ENCODE measurements at places on chromosomes 3 and 15.

DNA sequence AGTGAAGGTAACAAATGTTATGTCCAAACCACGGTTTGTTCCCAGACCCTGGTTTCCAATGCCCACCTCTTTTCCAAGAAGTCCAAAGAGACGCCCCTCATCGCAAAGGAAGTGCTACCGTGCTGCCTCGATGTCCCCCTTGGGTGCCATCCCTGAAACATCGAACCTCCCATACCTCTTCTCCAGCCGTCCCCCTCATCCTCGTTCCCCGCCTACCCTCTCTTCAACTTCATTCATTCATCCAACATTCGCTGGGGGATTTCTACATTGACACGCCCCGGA lies 467 bp downstream of the TIPIN start:
- no peak for DNase-seq

GRCh38 chr15:24067733-24068501 lies 380.8 kb upstream of the NDN start:
- no peak for DNase-seq

GRCh38 chr3:4824926-4825325 lies 154.3 kb upstream of the BHLHE40 start:
- no peak for DNase-seq

DNA sequence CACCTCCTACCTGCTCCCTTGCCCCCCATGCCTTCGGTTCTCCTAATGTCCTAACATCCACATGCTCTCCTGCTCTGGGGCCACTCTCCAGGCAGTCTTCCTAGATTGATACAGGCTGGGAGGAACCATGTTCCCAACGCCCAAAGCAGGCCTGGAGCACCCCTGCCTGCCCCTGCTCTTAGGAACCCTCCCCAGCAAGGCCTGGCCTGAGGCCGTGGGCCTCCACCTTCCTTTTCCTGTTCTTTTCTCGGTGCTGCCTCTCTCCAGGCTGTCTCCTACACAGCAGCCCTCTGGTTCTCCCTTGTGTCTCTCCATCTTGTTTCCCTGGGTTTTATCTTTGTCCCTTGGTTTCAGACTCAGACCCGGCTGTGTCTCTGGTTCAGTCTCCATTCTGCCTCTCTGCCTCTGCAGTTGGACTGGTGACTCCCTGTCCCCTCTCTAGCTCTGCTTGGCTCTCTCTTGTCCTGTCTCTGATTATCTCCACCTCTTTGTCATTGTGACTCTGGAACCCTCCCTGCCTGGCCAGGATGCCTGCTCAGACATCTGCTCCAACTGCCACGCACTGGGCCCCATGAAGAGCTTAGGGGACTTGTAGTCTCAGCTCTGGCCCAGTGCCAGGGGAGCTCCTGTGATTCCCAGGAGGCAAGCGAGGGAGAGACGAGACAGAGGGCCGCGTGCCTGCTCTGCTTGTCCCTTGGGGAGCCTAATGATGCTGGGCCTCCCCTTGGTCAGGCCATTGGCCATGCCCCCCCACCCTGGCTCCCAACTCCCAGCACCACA lies 26.0 kb upstream of the RPL29 start:
- DNase-seq = no peak

GRCh38 chr3:85760342-85760741 lies 801.6 kb downstream of the CADM2 start:
- no peak for DNase-seq

GRCh38 chr3:10950476-10951294 lies 41.9 kb upstream of the SLC6A1 start:
- DNase-seq = no peak

GRCh38 chr3:170585937-170586310 lies at the start of gene SLC7A14:
Gene SLC7A14 (minus strand): TSS chr3:170586075. CDS start chr3:170526936, 59,139 bp downstream.
- DNase-seq = no peak

GRCh38 chr15:85615930-85616329 lies 178.8 kb downstream of the KLHL25 start:
- DNase-seq = no peak

DNA sequence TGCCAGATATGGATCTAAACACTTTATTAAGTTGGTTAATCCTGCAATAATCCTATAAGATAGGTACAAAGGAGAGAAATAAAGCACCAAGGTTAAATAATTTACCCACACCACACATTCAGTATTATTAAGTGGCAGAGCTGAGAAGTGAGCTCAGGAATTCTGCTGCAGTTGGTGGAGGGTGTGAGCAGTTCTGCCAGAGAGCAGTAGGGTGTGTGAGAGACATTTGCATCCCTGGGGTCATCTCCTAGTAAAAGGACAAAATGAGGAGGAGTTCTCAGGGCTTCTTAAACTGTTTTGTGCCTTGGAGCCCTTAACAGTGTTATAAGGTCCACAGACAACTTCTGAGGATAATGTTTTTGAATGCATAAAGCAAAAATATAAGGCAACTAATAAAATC lies 484.5 kb downstream of the TAFA4 start:
- no peak for DNase-seq

DNA sequence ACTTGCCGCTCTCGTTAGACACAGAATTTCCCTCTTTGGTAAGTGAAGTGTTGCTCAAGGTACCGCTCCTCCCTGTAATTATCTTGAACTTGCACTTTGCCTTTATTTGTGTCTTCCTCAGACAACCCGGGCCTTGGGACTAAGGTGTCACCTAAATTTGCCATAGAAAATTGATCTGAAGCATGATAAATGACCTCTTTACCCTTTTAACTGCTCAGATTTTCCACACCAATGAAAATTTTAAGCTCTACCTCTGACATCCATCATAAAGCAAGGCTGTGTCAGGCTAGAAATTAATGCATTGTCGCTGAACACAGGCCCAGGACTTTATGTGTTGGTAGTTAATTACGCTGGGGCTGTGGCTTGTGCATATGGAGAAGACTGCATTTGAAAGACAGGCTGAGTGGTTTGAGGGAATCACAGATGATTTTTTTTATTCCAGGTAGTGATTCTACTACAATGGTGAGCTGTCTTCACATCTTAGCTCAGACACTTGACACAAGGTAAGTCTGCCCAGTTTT lies 199.6 kb upstream of the CHRM5 start:
- DNase-seq = no peak

DNA sequence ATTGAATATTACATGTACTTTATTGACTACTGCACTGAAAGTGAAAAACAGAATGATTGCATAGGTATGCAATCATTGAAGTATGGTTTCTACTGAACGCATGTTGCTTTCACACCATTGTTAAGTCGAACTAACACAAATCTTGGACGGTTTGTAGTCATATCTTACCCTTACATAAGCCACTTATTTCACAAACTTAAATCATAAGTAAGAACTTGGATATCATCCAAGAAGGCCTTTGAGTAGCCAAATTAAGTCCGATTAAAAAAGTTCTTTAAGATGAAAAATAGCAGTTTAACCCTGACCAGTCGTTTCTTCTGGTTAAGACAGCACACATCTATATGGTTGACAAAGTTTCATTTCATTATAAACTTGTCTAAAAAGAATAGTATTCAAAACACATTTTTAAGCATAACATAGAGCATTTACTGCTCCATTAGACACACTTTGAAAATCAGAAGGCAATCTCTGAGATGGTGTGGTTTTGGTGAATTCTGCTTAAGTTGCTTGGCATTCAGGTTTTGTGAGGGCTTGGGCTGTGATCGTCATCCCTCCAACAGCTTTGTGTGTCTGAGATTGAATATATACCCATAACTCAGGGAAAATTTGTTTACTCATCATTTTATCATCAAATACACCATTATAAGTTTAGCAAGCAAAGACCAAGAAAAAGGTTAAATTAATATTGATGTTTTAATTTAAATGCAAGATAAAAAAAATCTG lies 92.2 kb downstream of the NFKBIZ start:
- DNase-seq = no peak

- no peak for DNase-seq
Measured at GRCh38 chr3:98361289-98361688, 7.6 kb downstream of the OR5K4 start.

DNA sequence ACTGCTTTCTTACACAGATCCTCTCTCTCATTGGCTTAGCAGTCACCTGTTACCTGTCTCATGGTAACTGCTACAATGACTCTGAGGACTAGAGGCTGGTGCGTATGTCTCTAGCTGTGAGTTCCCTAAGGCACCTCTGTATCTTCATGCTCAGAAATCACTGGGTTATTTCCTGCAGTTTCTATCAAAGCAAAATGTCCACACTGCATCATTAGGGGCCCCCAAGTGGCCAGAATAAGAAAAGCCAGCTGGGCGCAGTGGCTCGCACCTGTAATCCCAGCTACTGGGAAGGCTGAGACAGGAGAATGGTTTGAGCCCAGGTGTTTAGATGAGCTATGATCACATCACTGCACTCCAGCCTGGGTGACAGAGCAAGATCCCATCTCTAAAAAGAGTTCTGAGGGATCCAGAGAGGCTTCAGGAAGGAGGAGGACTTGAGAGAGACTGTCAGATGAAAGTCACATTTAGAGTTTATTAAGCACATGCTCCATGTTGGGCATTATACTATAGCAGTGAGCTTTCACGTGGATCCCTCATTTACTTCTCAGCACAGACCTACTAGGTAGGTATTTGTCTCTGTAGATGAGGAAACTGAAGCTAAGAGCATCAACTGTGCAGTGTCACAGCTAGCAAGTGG lies 2.3 kb upstream of the VPS18 start:
- no peak for DNase-seq

DNA sequence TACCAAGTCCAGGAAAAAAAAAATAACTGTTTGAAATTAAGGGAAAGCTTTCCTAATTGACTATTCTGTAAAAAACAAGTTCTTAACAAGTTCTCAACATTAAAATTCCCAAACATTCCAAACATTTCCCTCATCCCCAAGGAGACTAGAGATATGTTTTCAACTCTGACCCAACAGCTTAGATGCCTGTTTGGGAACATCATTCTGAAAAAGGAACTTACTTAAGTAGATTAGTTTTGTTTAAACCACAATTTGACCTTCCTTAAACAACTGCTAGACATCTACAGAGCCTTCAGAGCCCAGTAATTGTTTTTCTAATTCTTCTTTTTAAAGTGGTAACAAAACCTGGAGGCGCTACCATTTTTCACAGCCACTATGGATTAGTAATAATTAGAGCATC lies 12.8 kb downstream of the UBR1 start:
- DNase-seq = no peak

- no peak for DNase-seq
Measured at GRCh38 chr3:64898941-64899340, 211.1 kb upstream of the ADAMTS9 start.

- DNase-seq = no peak
Measured at GRCh38 chr3:108222853-108223565, 785 bp upstream of the IFT57 start.

DNA sequence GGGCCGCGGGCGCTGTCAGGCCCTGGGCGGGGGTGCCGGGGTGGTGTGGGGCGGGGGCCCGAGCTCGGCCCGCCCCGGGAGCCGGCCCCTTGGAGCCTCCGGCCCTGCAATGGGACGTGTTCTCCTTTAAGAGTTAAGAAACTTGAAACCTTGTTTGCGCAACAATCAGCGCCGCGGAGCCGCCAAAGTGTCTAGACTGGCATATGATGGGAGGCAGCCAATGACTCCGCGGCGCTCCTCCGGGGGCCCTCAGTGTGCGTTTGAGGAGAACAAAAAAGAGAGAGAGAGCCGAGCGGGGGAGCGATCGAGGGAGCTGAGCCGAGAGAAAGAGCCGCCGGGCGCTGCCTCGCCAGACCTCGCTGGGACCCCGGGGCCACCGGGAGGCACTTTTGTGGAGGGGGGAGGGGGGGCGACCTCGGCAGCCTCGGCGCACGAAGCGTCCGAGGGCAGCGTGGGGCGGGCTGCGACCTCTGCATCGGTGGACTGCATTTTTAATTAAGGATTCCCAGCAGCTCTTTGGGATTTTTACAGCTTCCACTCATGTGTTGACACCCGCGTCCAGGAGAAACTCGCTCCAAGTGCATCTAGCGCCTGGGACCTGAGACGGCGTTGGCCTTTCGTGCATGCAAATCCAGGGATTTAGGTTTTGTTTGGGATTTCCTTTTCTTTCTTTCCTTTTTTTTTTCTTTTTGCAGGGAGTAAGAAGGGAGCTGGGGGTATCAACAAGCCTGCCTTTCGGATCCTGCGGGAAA lies at the start of gene SMAD6:
TSS of gene SMAD6 (plus strand) at position 202 of the 752 bp plus-strand sequence. CDS start 1,023 bp downstream, outside the sequence.
- DNase-seq = peak; percentile 47

DNA sequence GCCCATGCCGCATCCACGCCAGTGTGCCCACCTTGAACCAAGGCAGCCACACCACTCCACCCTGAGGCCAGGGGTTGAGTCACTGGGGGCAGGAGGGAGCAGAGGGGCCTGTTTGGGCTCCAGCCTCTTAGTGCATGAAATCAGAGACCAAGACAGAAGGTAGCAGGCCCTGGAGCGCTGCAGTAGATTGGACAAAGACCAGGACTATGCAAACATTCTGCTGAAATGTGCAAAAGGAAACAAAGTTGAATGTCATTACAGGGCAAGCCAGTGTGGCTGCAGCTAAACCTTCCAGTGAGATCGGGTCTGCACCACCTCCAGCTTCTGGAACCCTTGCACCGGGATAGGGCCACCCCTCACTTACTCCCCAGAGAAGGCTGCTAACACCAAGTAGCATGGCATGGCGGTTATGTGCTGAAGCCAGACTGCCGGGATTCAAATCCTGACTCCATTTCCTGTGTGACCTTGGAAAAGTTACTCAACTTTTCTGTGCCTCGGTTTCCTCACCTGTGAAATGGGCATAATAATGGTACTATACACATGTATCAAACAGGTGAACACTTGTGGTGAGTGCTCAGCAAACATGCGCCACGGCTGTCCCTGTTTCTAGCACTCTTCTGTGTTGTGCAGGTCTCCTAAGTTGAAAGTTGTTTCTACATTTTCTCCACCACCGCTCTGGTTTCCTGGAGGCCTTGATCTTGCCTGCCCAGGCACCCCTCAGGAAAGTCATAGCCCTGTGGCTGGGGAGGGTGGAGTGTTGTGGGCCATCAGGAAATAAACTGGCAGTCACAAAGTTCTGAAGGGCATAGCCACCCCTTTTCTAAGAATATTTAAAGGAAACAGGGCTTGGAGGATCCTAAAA lies 25.0 kb upstream of the GP9 start:
- no peak for DNase-seq
